ENCODE measurements at places on chromosomes 6 and 20.
A peak's percentile ranks its signal among the peaks of the same experiment; 100 is the strongest.

GRCh38 chr6:37987018-37987417 lies 167.5 kb downstream of the ZFAND3 start:
- DNase-seq = peak; percentile 68

DNA sequence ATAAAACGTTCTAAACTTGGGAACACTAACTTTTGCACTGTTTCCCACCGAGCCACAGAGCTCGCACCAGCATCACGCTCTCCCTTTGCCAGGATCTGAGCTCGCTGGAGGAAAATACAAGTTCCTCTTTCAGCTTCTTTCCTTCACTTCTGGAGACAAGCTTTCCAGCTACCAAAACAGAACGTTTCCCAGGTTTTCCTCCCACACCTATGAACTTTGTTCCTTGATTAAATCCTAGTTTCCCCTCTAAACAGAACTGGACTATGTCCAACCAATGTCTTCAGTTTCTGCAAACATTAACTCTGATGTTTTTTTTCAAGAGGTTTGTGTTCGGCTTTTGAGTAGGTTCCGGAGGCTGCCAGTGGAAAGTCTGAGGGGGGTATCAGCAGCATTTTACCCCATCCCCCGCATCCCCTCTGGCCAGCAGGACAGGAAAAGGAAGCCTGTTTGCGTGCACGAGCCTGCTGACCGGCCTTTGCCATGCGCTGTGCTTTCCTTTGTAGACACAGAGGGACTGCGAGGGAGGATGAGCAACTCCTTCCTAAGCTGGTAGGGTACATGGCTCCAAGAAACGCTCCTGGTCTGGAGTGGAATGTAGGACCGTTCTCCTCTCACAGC lies 135.5 kb downstream of the LY86 start:
- peak; percentile 73 for DNase-seq

DNA sequence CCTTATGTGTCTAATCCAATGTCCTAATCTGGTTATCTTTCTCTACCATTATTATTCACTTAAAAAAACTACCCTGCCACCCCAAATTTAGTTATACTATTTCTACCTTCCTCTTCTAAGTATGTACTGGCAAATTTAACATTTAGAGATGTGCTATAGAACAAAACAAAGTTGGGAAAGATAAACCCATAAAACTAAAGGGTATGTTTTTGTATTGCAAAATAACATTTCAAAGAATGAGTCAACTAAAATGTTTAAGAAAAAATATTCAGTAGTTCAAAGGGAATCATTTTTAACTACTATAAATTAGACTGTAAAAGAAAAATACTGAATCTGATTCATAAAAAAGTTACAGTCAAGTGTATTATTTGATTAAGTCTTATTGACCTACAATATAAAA lies 103.0 kb downstream of the LMBRD1 start:
- DNase-seq = peak; percentile 9

DNA sequence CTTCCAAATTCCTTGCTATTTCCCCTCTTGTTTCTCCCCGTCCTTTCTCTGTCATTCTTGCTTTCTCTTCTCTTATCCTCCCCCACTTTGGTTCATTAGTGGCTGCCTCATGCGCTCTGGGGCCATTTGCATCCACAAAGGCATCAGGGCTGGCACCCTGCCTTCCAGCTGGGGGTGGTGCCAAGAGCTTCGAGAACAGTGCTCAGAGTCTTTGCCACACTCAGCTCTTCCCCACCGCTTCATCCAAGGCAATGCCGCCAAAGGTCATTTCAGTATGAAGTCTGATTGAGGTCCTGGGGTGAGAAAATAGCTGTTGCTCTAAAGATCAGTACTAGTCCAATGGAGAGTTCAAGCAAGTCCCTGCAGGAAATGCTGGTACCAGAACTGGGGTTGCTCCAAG lies 22.7 kb downstream of the OLIG3 start:
- no peak for DNase-seq

DNA sequence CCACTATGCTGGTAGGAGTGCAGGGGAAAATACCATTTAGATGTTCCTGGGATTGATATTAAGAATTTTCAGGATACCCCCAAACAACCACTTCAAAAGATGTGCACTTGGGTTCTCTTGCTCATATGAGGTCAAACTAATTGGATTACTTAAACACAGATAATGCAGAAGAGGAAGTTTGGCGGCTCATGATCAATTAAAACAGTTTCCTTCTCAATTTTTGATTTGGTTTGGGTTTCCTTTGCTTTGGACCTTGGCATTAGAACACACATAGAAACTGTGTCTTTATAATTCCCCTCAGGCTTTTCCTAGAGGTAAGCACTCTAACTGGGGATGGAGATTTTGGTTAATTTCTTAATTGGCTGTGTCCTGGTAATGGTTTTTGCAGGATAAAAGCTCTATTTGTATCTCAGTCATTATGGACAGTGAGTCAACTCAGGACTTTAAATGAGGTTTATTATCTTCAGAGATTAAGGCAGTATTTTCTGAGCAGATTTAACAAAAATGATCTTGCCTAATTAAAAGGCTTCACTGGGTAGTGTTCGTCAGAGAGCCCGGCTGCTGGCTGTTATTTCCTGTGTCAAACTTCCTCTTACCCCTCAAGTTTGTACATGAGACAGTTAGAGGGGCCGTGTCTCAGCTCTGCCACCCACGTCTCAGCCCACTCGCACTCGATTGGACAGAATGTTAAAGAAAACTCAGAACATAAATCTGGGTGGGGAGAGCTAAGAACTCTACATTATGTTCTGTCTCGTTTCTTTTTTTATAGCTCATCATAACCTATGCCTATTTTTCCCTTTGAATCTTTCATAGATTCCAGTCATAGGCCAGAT lies 50.3 kb upstream of the PREP start:
- DNase-seq = no peak

- DNase-seq = peak; percentile 88
These were observed 8.4 kb upstream of the NUP153 start for GRCh38 chr6:17714879-17715851.

- DNase-seq = no peak
These were observed 6.5 kb downstream of the FKBP1A start for GRCh38 chr20:1386323-1386722.

DNA sequence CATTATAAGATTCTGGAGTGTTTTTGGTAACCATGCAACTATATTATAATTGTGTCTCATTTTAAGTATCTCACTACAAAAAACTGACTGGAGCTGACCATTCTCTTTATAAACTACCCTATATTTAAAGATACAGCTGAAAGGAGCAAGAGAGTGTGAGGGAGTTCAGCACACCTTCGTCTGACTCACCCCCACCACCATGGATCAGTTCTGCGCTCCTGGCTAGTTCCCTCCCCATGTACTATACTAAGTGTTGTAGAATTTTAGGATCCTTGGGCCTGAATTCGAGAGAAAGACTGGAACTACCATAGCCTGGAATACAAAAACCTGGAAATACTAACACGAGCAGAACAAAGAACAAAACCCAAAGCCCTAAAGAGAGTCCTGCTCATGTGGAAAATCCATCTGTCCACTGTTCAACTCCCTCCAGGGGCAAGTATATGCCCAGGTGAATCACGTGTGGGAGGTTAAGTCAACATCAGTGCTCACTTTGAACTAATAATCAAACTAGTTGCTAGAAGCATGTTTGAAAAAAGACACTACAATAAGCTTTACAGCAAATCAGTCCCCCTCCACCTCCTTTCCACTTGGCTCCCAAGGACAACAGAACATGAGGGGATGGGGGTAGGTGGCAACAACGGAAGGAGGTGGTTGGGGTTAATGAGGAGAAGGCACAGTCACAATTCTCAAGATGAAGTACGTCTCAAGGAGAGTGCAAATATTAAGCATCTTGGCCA lies 46.8 kb downstream of the ELOVL5 start:
- no peak for DNase-seq

- no peak for DNase-seq
These were observed 201.7 kb upstream of the PLCB4 start for GRCh38 chr20:8867038-8867740.

Measured in GM03348 (cell line).